Vagina (tissue), 2 donors: ENCODE measurements at places on chromosomes 16 and 17.
A peak's percentile ranks its signal among the peaks of the same experiment; 100 is the strongest.

GRCh38 chr17:27553019-27553511, 77.9 kb upstream of the LGALS9 start:
- DNase-seq, result no peak

DNA sequence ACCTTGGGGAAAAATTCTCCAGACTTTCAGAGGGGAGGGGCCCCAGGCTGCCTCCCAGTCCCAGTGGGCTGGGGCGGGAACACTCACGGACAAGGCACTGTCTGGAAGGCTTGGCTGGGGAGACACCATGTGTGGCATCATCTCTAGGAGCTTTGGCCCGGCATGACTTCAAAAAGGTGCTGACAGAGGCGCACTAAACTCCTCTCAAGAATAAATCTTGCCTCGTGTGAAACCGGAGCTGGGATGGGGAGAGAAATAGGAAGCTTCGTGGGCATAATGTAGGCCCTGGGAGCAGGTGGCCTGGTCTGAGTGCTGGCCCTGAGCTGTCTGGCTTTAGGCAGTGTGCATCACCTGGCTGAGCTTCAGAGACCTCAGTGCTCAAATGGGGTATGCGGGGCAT, 5.7 kb downstream of the WSCD1 start:
- DNase-seq, result no peak

DNA sequence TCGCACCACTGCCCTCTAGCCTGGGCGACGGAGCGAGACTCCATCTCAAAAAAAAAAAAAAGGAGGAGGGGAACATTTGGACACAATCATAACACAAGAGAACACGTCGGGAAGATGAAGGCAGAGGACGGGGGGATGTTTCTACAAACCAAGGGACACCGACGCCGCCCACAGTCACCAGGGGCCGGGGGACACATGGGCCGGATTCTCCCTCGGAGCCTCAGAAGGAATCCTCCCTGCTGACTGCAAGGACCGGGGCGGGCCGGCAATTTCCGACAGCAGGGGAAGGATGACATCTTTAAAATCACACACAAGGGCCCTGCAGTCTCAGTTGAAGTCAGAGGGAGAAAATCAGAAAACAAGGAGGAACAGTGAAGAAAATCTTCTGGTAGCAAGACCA, 8.1 kb upstream of the CHMP6 start:
- DNase-seq, result no peak

- DNase-seq, result no peak
Measured at GRCh38 chr16:28110074-28110473, 46.6 kb upstream of the GSG1L start.

DNA sequence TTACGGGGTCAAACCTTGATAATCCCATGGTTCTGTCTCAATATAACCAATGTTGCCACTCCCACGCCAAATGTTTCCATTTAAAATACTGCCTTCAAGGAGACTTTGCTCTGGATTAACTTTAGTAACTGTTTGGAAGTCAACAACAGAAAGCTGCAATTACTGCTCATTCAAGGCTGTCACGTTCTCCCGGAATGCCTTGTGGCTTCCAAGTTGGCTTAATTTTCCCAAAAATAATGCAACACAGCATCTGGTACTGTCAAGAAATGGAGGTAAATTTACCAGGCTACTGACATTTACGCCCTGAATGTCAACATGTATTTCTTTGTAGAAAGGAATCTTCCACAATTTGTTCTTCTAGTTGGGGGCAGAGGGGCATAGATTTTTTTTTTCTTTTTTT, 38.2 kb downstream of the GPRC5B start:
- DNase-seq, result no peak

DNA sequence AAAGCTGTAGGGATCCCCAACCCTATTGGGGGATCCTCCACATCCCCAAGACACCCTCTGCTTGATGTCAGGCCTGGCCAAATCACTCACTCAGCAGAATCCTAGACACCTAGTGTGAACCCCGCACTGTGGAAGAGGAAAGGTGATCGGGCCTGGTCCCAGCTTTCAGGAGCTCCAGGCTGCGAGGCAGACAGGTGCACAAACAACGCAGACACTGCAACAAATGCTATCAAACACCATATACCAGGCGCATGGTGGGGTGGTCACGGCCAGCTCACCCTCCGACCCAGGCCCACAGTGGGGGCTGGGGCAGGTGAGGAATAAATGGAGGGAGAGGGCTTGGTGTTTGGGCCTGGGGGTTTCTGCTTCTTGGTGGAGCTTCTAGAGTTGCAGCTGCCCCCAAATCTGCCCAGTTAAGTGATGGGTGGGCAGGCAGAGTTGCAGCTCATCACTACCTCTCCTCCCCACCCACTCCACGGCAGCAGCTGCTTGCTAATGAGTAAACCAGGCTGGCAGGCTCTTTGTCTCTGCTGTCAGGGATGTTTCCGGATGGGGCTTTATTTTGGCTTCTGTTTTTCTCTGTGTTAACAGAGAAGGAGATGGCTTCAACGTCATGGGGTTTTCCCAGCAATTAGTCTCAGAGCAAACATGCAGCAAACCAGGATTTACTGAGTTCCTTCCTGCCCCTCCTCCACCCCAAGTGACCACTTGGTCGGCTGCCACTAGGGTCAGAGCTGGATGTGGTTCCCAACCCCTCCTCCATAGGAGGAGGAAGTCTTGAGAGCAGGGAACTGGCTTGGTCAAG, 46.6 kb downstream of the PECAM1 start:
- DNase-seq, result no peak

DNA sequence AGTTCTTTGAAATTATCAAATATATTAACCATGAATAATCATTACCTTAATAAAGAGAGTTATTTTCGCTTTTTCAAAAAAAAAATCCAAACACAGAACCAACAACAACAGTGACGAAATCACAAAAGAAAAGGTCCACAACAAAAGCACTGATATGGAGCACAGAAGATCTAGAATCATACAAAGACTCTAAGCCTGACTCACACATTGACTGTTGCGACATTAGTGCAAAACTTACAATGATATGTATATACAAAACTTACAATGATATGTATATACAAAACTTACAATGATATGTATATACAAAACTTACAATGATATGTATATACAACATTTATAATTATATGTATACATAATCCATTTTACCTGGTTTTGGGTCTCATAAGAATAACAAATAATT, 117.7 kb downstream of the USP22 start:
- DNase-seq, result no peak

GRCh38 chr16:68328860-68329390, 18.1 kb downstream of the PRMT7 start:
- no peak for DNase-seq

DNA sequence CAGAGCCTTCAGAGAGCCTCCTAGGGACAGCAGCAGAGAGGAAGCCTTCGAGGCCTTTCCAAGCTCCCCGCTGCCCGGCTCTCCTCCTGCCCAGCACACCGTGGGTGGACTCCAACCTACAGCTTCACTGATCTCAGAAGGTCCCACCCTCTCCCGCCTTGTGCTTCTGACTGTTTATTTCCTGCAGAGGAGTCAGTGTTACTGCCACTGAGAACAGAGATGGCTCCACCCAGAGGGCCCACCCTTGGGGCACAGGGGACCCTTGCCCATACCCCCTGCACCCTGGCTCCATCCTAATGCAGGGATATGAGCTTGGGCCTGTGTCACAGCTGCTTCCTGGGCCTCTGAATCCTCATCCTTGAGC, 52.8 kb upstream of the TOB1 start:
- DNase-seq, result no peak

DNA sequence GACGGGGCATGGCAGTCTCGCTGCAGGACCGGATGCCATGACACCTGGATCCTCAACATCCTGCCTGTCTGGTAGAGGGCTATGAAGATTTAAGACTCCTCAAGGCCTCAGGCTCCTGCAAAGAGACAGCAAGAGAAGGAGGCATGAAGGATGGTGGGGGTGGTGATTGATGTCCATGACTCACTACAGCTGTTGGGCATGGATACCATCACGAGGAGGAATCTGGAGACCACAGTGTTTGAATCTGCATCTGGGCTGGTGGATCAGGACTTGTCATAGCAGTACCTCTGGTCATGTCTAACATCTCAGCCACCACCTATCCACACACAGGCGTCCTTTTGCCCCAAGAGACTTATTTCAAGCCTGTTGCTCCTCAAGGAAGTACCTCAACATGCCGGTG, 50.2 kb upstream of the WSCD1 start:
- DNase-seq, result no peak

- DNase-seq, result no peak
Measured at GRCh38 chr17:73304438-73304837, 7.4 kb downstream of the CDC42EP4 start.

DNA sequence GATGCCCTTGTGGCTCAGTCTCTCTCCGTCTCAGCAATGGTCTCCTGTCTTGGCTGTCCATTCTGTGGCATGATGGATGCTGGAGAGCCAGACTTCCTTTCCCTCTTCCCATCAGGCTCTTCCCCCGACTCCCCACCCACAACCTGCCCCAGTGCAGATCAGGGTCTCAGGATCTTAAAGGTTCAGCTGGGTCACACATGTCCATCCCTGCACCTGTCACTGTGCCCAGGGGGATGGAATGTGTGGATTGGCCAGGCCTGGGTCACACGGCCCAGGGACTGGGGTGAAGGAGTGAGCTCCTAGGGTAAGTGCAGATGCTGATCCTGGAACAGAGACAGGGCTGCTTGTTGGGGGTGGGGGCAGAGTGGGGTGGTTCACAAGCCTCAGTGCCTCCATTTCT, 23.0 kb downstream of the ADGRG5 start:
- DNase-seq, result no peak

DNA sequence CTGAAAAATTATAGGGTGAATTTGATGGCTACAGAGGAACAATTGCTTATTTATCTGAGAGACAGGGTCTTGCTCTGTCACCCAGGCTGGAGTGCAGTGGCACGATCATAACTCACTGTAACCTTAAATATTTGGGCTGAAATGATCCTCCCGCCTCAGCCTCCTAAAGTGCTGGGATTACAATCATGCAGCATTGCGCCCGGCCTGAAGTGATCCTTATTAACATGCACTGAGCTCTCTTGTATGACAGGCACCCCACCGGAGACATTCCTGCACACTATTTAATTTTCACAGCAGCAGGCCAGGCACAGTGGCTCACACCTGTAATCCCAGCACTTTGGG, 77.7 kb downstream of the CNGB1 start:
- DNase-seq, result no peak

- no peak for DNase-seq
Measured at GRCh38 chr17:4534928-4535666, 20.1 kb downstream of the MYBBP1A start.

GRCh38 chr16:73713251-73713650, 583.4 kb upstream of the PSMD7 start:
- no peak for DNase-seq

DNA sequence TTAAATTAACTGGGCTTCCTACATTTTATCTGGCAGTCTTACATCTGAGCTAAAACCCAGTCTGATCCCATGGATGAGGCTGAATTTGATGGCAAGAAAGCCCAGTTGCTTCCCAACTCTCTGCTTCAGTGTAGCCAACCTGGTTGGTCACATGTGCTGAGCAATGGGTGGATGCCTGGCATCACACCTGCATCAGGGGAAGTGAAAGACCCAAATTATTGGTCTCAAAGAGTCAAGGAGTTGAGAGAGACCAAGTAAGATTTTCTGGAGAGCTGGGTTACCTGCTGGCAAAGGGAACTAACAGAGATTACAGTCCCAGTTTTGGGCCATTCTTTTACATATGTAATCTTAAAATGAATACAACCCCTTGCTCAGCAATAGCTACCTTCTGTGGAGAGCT, 38.8 kb downstream of the RGS9 start:
- DNase-seq, result no peak

DNA sequence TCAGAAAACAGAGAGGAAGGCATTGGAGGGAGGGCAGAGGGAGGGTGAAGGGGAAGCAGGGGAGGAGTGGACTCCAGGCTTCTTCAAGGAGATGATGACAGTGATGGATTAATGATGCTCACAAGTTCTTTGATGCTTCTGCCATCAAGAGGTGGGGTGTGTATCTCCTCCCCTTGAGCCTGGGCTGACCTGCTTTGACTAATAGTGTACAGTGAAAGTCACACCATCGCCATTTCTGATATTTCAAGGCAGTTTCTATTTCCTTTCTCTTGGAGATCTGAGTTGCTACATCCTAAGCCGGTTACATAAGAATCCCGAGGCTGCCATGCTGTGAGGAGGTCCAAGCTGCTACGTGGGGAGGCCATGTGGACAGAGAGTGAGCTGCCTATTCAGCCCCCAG, 312.5 kb downstream of the MAF start:
- no peak for DNase-seq

- no peak for DNase-seq
Measured at GRCh38 chr17:3026125-3026855, 37.1 kb downstream of the OR1D5 start.

- no peak for DNase-seq
Measured at GRCh38 chr17:2734939-2735338, 14.5 kb downstream of the CCDC92B start.

DNA sequence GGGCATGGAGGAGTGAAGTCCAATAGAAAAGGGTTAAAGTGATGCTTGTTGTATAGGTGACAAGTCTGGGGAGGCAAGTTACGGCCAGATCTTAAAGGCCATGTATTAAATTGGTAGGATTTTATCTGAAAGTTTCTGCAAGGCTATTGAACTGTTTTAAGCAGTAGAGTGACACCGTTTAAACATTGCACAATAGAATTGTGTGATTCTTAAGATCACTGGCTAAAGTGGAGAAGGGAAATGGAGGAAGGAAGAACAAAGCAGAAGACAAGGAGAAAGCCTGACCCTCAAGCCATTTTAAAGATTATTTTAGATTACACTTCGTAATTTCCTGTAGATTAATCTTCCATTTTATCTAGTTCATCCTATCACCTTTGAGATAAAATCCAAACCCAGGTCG, 5.6 kb upstream of the MPHOSPH6 start:
- DNase-seq, result no peak

GRCh38 chr16:78269256-78269655, 169.8 kb downstream of the WWOX start:
- no peak for DNase-seq

DNA sequence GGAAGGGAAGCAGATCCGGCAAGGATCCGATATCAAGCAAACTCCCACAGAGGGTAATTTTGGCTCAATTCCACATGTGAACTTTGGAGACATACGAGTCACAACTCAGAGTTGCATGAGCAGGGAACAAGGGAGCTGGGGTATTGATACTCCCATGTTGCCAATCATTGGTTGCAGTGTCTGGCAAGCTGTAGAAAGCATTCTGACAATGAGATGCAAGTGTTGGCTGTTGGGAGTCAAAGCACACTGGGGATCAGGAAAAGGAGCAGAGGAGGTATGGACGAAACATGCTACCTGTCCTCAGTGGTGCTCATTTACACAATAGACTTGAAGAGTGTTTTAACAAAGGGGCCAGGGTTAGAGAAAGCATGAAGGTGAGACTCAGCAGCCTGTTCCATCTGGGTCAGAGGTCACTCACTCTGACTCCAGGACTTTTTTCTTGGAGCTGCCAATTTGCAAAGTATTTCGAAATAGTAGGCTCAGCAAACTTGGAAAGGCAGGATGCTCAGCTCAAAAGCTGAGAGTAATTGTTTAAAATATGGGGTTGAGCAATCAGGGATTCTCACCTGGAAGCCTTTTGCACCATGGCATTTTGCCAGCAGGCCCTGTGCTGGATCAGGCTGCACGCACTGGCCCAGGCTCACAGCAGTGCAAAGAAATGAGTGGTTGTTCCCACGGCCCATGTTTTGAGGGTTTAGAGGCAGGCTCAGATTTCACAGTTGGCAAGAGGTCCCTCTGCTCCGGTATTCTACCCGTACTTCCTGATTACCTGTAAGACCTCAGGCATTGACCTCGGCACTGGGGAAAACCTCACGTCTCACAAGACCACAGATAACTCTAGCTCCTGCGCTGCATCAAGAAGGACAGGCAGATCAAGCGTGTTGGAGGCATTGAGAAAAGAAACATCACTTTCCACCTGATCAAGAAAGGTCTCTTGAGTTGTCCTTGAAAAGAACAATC, 17.6 kb upstream of the NKD1 start:
- DNase-seq, result peak; percentile 88

GRCh38 chr16:51175081-51175480, 24.0 kb upstream of the SALL1 start:
- DNase-seq, result no peak
